A172 (cell line): ENCODE measurements at places on chromosomes 11 and 22.

- DNase-seq = no peak
Observed at GRCh38 chr11:46381048-46381818, at the start of gene MDK. Gene MDK, plus strand, starts transcription at chr11:46381669. Its CDS starts 389 bp downstream, at chr11:46382058.

GRCh38 chr11:64041846-64042245 lies 6.1 kb downstream of the FLRT1 start:
- DNase-seq = no peak

DNA sequence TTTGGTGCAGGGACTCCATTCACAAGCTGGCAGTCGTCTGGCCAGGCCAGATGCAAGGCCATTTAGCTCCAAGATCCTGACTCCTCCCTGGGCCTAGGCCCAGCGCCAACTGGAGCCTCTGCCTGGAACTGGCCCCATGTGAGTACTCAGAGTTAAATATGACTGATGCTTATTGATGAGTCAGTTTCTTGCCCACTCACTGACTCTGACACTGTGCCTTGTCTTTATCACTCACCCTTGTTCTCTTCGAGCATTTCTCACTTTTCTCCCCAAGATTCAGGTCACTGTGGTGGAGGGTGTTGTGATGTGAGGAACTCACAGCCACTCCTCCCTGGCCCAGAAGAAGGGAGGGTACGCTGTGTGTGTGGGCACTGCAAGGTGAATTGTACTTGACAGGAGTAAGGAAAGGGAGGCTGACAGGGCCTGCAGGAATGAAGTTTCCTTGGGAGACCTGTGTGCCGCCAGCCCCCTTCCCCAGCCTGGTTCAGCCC lies 23.2 kb upstream of the ST3GAL4 start:
- peak; percentile 69 for DNase-seq

DNA sequence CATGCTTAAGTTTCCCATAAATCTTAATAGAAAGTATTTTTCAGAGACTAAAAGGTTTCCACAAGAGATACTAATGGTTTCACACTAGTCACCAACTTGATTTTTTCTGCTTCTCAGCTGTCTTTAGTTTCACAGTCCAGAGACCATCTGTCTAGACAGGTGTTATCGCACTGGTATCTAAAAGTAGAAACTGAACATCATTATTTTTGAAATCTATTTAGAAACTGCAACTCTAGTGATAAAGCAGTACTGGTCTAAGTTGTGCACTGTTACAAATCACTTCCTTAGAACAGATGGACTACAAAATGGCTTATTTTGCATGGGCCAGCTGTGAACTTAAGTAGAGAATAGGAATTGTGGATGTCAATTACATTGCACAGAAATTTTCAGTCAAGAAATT lies 78.0 kb downstream of the CNTN5 start:
- DNase-seq = no peak

DNA sequence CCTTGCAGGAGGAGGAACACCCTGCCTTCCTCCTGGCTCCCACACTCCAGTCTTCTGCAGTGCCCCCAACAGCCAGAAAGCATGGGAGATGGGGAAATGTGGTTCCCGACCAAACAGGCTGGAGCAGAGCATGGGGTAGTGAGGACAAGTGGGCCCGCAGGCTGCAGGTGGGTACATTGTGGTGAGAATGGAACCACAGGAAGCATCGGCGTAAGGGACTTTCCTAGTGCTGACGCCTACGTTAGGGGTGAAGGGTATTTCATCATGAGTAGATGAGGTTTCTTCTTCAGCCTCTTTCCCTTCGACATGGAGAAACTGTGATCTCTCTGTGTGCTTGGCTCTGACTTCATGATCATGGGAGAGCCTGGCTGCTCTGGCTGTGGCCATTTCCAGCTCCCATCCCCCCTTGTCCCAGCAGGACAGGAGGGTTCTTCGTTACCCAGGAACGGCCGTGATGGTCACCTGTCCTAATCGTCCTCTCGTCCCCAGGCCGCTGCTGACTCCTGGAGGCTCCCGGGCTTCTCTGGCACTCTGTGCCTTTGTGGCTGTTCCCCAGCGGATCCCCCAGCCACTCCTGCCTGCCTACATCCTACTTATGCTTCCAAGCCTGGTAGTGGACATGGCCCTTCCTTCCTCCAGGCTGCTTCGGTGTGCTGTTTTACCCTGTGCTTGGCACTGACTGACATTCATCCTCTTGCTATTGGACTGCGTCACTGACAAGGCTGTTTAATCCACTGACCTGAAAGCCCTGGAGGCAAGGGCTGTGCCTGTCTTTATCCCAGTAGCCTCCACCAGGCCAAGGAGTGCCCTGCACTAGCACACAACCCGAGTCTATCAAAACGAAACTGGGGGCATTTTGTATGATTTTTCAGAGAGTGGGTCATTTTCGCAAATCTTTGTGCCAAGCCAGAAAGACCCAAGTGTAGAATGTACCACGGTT lies 65.2 kb upstream of the CECR2 start:
- DNase-seq = no peak

- DNase-seq = no peak
Observed at GRCh38 chr22:50611341-50612060, 10.9 kb downstream of the MAPK8IP2 start.

DNA sequence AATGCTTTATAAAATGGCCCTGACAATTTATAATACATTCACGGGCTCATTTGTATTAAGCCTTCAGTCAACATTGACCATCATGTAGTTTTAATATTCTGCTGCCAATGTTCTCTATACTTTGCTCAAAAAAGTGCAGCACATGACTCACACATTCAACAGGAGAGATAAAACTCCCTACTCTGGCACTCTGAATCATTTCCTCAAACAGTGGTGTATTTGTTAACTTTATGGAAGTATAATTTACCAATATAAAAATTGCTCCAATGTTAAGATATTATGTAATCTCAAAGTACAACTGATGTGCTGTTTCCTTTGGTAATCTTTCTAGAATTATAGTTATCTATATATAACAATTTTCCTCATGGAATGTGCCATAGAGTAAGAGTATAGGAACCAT lies 39.9 kb downstream of the MAML2 start:
- DNase-seq = peak; percentile 59

DNA sequence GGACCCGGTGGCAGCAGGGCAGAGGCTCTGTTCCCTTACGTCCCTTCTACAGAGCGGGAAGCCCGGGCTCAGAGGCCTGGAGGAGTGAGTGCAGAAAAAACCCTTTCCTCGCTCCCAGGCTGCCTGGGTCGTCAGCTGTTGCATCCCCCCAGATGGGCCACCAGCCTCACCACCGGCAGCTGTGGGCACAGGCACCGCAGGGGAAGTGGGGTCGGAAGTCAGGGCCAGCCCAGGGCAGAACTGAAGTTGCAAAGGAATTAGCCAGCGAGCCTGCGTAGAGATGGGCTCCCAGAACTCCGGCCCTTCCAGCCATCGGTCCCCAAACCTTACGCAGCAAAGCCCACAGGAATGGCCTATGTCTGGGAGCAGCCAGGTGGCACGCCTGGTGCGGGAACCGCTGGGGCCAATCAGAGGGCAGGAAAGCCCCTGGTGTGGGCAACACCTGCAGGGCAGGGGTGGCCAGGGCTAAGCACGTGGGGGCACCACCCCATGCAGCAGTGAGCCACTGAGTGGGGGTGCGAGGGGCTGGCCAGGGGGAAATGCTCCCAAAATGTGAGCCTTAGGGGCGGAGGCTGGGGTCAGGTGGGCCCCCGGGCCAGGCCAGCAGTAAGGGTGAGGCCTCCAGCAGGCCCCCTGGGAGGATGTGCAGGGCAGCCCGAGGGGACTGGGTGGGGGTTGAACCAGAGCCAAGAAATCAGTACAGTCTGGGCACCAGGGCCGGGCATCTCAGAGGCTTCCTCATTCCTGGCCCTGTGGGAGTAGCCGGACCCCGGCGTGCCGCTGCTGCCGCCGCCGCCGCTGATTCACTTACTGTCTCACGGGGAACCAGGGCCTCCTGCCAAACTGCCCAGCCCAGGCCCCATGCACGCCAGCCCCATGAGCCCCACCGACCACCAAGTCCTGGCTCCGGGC lies 58.2 kb downstream of the WNT7B start:
- no peak for DNase-seq

DNA sequence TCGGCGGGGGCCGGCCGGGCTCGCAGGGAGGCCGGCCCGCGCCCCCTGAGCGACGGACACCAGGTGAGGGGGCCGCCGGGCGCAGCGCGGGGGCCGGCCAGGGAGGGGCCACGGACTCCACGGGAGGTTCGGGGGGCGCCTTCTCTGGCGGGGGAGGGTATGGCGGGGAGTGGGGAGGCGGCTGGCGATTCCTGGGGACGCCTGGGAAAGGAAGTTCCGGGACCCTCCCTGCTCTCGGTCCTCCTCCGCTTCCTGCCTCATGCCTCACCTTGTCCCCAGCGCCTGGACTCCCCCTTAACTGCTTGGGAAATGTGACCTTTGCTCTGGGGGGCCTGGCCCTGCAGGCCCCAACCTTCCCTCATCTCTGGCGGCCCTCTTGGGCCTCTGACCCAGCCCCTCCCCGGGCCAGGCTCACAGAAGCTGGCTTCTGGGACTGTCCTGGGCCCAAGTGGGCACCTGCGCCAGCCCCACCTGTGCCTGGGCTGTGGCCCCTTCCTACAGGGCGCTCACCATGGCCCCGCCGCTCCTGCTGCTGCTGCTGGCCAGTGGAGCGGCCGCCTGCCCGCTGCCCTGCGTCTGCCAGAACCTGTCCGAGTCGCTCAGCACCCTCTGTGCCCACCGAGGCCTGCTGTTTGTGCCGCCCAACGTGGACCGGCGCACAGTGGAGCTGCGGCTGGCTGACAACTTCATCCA lies 516 bp downstream of the LRFN4 start:
- no peak for DNase-seq

DNA sequence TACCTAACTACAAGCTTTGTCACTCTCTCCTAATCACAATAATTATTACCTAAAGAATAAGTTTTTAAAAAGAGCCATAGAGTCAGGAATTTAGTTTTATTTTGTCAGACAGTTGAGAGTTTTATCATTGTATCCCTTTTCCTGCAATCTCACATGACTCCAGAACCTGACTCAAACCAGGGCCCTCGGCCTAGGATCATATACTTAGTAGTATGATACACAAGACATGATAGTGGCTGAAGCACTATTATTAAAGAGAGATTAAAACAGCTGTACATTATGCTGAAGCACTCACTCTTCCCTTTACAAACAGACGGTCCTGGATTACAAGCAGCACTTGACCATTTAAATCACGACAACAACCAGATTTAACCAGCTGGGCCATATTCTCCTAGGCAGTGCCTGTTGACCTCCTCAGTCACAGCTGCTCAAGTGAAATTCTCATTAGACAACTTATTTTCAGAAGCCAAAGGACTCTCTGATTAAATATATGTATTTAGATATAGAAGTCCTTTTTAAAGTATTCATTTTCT lies 44.0 kb downstream of the SOX6 start:
- no peak for DNase-seq

DNA sequence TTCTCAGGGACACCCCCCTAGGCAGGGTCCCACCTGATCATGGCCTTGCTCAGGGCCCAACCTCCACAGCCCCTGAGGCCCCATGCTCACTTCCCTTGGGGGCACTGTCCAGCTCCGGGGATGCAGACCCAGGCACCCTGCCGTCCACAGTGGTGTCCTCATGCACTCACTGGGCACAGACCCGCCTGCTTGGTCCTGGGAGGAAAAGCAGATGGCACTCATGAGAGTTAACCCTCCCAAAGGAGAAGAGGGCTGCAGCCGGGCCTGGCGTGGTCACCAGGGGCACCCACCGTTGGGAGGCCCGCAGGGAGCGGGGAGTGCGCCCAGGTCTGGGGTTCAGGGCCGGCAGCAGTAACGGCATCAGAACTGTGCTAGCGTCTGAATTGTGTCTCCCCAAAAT lies 1270.9 kb downstream of the BRD1 start:
- DNase-seq = no peak

DNA sequence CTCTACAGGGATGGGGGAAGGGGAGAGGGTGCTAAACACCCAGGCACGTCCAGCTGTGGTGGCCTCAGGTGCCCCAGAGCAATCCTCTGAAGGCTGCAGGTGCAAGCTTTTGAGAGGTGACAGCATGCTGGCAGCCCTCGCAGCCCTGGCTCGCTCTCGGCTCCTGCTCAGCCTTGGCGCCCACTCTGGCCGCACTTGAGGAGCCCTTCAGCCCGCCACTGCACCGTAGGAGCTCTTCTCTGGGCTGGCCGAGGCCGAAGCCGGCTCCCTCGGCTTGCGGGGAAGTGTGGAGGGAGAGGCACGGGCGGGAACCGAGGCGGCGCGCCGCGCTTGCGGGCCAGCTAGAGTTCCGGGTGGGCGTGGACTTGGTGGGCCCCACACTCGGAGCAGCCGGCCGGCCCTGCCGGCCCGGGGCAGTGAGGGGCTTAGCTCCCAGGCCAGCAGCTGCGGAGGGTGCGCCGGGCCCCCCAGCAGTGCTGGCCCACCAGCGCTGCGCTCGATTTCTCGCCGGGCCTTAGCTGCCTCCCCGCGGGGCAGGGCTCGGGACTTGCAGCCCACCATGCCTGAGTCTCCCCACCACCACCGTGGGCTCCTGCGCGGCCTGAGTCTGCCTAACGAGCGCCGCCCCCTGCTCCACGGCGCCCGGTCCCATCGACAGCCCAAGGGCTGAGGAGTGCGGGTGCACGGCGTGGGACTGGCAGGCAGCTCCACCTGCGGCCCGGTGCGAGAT lies 112.1 kb downstream of the TRIM29 start:
- DNase-seq = no peak

GRCh38 chr22:42664976-42665831 lies 16.0 kb upstream of the CYB5R3 start:
- no peak for DNase-seq

DNA sequence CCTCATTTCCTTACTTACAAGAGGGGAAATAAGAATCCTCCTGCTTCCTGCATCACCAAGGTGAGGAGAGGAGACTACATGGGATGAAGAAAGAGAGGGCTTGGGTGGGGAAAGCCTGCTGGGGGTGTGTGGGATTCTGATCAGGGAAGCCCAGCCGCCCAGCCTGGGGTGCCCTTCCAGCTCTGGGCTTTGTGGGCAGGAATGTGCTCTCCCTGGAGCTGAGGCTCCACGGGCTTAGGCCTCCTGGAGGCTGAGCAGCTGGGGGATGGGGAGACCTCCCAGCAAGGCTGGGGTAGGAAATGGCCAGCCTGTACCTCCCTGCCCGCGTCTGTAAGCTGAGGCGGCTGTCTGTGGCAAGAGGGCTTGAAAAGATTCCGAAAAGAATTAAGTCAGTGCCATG lies 206.1 kb downstream of the GRIK4 start:
- DNase-seq = no peak

- peak; percentile 7 for DNase-seq
Observed at GRCh38 chr22:43345761-43346301, 2.7 kb upstream of the SCUBE1 start.
